Ovary (tissue), 10 donors: ENCODE measurements at places on chromosomes 5 and 9.

GRCh38 chr9:33437205-33437604, 10.2 kb downstream of the AQP3 start:
- no peak for DNase-seq

DNA sequence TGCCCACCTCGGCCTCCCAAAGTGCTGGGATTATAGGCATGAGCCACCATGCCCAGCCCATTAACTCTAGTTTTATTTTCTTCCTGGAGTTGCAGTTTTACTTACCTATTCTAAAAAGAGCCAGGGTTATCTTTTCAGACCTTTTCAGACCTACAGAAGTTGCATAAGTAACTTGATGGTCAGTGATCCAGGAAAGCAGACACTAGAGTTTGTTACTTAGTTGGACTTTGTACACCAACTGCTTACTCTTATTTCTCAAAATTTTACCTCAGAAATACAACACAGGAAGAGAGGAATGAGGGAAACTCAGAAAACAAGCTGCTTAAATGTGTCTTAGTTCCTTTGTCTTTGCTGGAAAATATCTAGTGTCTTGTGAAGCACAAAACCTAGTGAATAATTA, 25.4 kb downstream of the RAD23B start:
- no peak for DNase-seq

DNA sequence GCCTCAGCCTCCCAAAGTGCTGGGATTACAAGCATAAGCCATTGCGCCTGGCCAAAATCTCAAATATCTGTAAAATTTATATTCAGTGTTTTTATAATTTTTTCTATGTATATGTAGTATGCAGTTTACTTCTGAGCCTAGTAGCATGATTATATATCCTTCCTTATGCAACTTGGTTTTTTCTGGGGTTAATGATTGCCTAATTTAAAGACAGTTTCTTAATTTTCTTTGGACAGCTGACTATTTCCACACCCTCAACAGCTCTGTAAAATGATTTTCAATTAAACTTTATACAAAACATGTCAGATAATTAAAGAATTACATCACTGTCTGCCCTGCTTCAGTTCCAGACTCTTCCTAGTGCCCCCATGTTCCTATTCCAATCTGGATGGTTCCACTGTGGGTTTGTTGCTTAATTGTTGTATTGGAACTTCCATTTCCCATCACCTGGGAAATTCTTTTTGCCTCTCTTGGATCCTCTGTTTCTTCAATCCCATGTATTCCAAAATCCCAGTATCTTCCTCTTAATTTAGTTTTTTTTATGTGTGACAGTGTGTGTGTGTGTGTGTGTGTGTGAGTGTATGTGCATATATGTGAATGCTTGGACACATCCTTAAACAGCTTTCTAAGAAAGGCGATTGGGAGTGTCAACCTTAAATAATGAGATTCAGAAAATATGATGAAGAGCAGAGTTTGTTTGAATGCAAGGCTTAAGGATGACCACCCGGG, 53.2 kb downstream of the C5orf22 start:
- no peak for DNase-seq

DNA sequence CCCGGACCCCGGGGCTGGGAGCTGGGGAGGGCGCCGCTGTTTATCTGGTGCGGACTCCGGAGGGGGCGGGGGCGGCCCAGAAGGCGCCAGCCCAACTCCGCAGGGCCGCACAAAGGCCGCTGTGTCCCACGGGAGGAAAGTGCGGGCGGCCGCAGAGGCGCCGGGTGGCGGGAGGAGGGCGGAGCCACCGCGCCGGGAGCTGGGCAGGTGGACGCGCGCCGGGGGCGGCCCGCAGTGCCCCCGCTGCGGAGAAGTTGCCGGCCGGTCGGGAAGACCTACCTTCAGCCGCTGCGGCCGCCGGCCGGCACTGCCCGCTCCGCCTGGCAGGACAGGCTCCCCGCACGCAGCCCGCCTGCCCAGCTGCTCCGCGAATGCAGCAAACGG, 43.6 kb downstream of the NACC2 start:
- DNase-seq, result no peak

DNA sequence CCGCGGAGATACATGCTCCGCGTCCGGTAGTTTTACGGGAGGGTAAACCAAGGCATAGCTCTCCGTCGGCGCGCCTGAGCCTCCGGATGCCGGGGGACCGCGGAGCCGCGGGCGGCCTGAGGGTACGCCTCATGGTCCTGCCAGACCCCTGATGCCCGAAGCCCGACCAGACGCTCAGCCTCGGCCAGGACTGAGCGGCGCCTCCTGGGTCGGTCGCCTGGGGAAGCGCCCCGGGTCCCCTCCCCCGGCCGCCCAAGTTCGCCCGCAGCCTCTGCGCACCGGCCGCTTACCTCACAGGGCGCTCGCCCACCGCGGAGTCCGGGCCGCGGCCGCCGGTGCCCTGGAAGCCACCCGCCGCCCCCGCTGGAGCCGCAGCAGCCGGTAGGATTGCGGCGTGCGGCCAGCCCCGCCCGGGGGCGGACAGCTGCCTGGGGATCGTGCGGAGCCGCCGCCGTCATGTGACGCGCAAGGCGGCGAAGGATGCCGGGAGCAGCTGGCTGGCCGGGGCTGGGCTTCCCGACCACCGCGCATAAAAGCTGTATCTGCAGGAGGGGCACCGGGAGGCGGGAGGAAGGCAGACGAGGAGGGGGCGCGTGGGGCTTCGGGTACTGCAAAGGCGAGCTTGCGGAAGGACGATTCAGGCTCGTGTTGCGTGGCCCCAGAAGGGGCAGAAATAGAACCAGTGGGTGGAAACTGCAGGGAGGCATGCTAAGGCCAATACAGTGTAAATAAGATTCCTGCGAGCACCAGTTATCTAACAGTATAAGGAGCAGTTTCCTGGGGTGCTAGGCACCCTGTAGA, at the start of gene FBXO10:
Gene FBXO10 (minus strand): TSS at position 460 of the 801 bp plus-strand sequence. CDS start 34,612 bp downstream, outside the sequence.
- peak; percentile 61 for DNase-seq

- no peak for DNase-seq
Observed at GRCh38 chr5:157463621-157464518, 3.9 kb downstream of the NIPAL4 start.

DNA sequence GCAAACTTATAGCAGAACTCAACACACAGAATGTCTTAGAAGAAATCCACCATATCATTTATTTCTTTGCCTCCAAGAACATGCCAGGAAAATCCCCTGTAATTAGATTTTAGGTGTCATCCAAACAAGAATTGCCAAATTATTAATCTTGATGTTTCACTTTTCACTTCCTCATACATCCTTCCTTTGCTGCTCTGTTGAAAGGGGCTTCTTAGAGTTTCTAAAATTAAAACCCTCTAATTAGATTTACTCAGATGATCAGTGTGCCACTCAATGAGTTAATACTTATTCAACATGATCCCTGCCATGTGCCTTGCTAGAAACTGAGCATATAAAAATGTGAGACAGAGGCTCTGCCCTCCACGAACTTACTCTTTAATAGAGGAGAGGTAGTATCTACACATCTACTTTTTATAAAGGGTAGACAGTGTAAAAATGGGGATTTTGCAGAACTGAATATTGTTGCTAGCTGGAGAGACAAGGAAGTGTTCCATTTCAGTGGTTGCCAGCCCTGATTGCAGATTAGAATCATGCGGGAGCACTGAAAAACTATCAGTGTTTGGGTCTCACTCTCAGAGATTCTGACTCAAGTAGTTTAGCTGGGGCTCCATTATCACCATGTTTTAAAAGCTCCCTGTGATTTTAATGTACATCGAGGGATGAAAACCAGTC, 498.4 kb downstream of the TLE4 start:
- no peak for DNase-seq

DNA sequence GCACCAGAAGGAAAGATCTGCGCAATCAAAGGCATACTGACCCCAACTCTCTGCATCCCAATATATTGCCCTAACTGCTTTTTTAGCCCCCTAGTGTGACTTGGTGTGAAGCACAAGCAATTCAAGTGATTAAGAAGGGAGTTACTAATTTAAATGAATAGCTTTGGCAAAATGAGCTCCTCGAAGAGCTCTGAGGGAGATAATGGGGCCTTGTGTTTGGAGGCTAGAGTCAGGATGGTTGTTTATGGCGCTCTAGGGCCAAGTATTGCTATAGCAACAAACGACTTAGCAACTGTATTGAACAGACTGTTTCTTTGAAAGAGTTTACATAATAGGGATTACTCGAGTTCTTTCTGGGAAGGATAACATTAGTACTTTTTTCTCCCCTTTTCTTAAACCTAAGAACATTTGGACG, 11.5 kb upstream of the C5orf58 start:
- no peak for DNase-seq

DNA sequence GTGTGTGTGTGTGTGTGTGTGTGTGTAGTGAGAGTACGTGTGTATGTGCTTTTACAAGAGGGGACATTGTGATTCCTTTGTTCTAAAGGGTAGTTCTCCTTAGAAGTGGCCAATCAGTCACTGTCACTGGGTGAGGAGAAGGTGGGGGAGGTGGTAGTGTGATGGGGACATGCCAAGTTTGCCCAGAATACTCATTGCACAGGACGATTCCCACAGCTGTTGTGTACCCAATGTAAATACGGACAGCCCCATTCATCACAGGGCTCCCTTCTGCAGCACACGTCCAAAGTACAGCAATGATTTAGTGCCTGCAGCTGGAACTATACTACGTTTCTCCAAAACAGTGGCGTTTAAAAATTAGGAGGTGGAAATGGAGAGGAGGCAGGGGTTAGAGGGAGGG, 287.8 kb downstream of the TLR4 start:
- no peak for DNase-seq

GRCh38 chr5:166341740-166342337, 1949.6 kb upstream of the WWC1 start:
- no peak for DNase-seq

- no peak for DNase-seq
Observed at GRCh38 chr5:83922699-83923098, 202.0 kb upstream of the HAPLN1 start.

- DNase-seq, result no peak
Observed at GRCh38 chr9:126106404-126106803, 220.2 kb upstream of the MVB12B start.

- DNase-seq, result no peak
Observed at GRCh38 chr9:37617832-37618231, 25.4 kb upstream of the TOMM5 start.

GRCh38 chr5:123095798-123096120, 6.7 kb downstream of the PRDM6 start:
- DNase-seq, result no peak

GRCh38 chr5:138641547-138642298, 66.5 kb upstream of the HSPA9 start:
- peak; percentile 51 for DNase-seq

GRCh38 chr5:144582066-144582465, 411.4 kb downstream of the KCTD16 start:
- DNase-seq, result no peak

DNA sequence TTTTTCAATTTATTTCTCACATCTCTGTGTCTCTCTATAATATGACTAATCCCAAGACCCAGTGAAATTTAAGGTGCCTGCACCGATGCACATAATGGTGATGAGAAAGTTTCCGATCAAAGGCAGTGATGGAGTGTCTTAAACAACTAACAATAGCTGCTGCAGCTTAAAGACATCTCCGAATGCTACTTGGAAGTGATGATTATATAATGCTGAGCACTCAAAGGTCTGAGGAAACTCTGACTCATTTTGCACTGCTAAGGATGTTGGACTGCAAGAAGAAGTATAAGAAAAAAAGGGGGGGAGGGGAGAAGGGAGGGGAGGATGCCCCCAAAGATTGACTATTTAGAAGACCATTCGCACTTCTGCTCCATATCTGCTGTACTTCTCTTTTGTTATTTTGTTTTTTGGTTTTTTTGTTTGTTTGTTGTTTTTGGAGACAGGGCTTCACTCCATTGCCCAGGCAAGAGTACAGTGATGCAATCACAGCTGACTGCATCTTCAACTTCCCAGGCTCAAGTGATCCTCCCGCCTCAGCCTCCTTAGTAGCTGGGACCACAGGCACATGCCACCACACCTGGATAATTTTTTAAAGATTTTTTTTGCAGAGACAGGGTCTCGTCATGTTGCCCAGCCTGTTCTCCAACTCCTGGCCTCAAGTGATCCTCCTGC, 192.2 kb downstream of the HSD17B3 start:
- DNase-seq, result no peak

GRCh38 chr9:99866398-99866797, 40.1 kb upstream of the STX17 start:
- peak; percentile 30 for DNase-seq

- peak; percentile 17 for DNase-seq
Observed at GRCh38 chr5:137142764-137143605, 356.1 kb downstream of the SPOCK1 start.

DNA sequence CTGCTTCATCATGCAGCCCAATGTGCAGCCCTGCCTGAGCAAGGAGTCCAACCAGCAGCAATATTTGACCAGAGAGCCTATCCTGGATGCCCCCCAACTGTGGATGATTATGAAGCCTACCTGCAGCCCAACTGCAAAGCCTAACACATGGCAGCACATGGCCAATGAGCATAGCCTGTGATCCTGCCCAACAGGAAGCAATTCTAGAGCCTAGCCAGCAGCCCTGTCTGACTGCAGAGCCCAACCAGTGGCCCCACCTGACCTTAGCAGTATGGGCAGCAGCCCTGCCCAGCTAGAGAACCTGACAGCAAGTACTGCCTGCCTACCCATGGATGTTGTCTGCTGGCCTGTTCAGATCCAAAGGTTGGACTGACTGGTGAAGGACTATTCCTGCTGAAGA, 97.3 kb upstream of the SH3GL2 start:
- DNase-seq, result no peak

- peak; percentile 44 for DNase-seq
Observed at GRCh38 chr5:179344431-179345182, 654 bp downstream of the ADAMTS2 start.

DNA sequence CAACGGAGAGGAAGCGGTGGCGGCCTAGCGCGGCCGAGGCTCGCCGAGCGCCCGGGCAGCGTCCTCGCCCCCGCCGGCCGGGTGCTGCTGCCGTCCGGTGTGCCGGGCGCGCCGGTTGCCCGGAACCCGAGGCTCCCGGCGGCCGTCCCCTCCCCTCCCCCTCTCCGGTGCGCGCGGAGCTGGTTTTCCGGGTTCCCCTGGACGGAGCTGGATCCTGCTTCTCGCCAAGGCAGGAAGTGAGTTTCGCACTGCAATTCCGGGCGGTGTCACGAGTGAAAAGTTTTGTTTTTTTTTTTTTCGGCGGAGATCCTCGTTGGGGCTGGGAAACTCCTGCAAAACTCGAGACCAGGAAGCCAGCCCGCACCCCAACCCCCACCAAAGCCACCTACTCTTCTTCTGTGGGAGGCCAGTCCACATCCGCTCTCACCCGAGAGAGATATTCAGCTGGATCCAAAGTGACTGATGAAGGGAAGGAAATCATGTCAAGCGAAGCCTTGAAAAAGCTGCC, at the start of gene ERBIN:
Gene ERBIN (plus strand): TSS at position 300 of the 508 bp plus-strand sequence. CDS start 66,144 bp downstream, outside the sequence.
- peak; percentile 85 for DNase-seq

DNA sequence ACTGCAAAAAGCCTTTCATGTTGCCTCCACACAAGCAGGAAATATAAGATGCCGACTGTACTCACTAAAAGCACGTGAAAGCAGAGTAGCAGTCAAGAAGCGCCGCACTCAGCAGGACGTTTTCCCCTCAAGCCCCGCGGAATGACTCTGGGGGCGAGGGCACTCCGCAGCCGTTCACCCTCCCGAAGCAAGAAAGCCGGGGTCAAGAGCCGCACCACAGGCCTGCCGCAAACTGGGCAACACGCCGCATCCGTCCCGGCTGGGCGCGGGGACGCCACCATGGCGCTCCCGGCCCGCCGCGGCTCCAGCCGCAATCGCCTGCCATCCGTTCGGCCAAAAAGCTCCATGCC, 364 bp downstream of the RPS6 start:
- no peak for DNase-seq
